ENCODE measurements at places on chromosomes 16 and 17. TPM values are rescaled to one million over a fixed set of nuclear protein-coding genes. Genes with fewer than 3 reads are reported as not detected.

Gene SEZ6L2
- total RNA-seq = 2.4 TPM

Gene PYDC1
- total RNA-seq = not detected

Gene DNAH9
- total RNA-seq = not detected

Gene MARVELD3
- total RNA-seq = not detected

Gene TMEM98
- 83.6 TPM for total RNA-seq

Gene DNASE1L2
- 1.0 TPM for total RNA-seq

Gene C1QTNF8
- total RNA-seq = not detected

Gene EMP2
- 18.3 TPM for total RNA-seq

Gene PITPNM3
- total RNA-seq = 0.76 TPM

Gene FOXN1
- total RNA-seq = not detected

Gene GUCY2D
- not detected for total RNA-seq

Gene CNGB1
- not detected for total RNA-seq

GRCh38 chr16:77085981-77086380 lies 105.0 kb upstream of the MON1B start:
- no peak for DNase-seq

- no peak for DNase-seq
These were observed 5.0 kb downstream of the NOG start for GRCh38 chr17:56598466-56598865.

- no peak for DNase-seq
These were observed 27.1 kb upstream of the JPH3 start for GRCh38 chr16:87575027-87575804.

GRCh38 chr17:60959011-60959410 lies 281.4 kb downstream of the BCAS3 start:
- no peak for DNase-seq

- peak; percentile 42 for DNase-seq
These were observed 1.9 kb downstream of the CALB2 start for GRCh38 chr16:71360378-71360777.

GRCh38 chr17:82301916-82302567 lies 15.4 kb downstream of the CD7 start:
- no peak for DNase-seq

DNA sequence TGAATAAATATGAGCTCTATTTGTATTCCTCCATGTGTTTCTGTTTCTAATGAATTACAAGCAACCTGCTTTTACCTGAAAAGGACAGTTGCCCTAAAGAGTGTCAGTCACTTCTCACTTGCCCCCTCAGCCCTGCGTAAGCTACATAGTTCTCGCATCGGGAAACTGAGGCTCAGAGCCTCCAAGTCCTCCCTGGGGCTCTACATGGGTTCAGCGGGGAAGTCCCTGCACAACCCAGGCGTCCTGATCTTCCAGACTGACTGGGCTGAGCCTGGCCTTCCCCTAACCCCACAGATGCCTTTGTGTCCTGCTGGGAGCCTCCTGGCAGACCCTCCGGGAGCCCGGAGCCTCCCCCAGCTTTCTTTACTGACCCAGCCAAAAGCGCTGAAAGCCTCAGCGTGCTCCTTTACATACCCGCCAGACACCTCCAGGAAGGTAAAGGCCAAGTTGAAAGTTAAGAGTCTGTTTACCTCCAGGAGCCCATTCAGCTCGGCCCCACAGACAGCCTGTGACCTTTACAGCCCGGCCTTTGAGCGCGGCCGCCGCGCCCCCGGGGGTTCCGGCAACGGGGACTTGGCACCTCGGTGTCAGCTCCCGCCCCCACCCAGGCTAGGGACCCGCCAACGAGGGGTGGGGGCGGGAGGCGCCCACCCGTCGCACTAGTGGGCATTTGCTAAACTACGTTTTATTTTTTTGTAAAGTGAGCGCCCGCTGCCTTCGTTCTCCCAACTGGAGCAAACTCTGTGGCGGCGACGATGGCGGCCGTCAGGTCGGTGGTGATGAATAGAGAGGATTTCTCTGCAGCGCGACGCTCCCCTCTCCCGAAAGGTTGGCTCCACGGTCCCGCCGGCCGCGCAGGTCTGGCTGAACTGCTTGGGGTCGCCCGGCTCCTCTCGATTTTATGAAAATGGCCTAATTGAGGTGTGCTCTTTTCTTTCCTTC lies 4.4 kb upstream of the HOXB13 start:
- DNase-seq = no peak

DNA sequence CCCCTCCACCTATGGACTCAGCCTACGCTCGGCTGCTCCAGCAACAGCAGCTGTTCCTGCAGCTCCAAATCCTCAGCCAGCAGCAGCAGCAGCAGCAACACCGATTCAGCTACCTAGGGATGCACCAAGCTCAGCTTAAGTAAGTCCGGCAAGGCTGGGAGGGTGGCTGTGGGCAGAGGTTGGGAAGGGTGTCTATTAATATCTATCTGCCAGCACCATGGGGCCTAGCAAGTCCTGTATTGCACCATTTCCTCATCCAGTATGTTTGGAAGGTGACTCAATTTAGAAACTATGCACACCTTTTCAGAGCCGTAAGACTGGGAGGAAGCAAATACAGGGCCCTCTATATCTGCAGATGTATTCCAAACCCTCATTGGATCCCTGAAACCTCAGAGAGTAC lies 45.0 kb upstream of the ARHGAP44 start:
- no peak for DNase-seq

DNA sequence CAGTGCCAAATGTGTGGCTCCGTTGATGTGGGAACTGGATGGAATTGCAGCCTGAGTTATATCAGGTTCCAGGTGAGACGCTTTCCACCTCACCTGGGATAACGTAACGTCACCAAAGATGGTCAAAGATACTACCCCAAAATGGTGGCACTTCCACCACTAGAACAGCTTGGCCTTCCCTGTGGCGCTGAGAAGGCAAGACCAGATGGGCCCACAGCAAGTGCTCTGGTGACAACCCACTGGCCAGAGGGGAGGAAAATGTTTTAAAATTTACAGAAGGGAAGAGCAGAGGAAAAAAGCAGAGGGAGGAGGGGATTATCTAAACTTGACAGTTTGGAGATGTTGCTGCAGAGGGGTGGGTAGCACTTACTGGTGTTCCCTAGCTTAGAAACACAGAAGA lies 7.5 kb upstream of the ITGA2B start:
- no peak for DNase-seq

DNA sequence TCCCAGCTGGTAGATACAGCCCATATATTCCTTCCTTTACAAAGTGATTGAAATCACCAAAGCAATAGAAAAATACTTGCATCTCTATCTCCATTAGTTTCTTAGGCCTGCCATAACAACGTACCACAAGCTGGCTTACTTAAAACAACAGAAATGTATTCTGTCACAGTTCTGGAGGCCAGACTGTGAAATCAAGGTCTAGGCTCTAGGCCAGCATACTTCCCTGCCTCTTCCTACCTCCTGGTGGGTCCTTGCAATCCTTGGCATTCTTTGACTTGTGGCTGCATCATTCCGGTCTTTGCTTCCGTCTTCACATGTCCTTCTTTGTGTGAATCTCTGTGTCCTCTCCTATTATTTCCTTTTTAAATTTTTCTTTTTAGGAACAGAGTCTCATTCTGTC lies 62.5 kb downstream of the ERCC4 start:
- DNase-seq = no peak

- DNase-seq = no peak
These were observed 7.8 kb downstream of the TTC19 start for GRCh38 chr17:16007439-16007838.

GRCh38 chr16:7644176-7644575 lies 311.5 kb downstream of the RBFOX1 start:
- DNase-seq = no peak

DNA sequence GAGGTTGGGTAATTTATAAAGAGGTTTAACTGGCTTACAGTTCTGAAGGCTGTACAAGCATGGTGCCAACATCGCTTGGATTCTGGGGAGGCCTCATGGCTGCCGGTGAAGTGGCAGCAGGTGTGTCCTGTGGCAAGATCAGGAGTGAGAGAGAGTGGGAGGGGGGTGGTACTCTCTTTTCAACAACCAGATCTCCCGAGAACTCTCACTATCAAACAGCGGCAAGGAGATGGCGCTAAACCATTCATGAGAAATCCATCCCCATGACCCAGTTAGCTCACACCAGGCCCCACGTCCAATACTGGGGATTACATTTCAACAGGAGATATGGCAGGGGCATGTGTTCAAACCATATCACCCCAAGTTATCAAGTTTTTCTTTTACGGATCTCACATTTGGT lies 44.0 kb upstream of the CBX4 start:
- no peak for DNase-seq

DNA sequence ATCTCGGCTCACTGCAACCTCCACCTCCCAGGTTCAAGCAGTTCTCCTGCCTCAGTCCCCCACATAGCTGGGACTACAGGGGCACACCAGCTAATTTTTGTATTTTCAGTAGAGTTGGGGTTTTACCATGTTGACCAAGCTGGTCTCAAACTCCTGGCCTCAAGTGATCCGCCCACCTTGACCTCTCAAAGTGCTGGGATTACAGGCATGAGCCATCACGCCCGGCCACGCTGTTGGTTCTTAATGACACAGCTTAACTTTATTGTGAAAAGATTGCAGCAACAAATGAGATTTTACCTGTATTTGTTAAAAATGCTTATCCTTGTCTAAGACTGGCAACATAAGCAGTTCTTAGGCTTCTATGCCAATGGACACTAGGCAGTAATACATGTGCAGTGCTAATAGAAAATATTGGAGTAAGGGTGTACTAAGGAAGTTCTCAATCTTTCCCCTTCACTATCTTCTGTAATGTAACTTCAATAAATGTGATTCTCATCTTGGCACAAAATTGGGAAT lies 2.9 kb downstream of the UBB start:
- DNase-seq = no peak

DNA sequence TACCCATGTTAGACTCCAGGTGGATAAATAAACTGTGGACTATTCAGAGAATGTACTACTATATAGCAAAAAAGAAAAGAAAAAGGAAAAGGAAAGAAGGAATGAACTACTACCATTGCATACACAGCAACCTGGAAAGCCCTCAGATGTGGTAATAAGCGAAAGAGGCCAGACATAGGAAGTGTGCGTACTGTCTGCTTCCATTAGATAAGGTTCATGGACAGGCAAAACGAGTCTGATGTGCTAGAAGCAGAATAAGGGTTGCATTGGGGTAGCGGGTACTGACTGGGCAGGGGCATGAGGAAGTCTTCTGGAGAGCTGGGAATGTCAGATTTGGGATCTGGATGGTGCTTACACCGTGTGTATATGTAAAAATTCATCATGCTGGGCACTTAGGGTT lies 21.8 kb downstream of the CLEC16A start:
- DNase-seq = peak; percentile 47

- DNase-seq = no peak
These were observed 10.1 kb downstream of the TK2 start for GRCh38 chr16:66539623-66540469.

GRCh38 chr16:75296606-75297005 lies 45.2 kb upstream of the BCAR1 start:
- DNase-seq = peak; percentile 86

DNA sequence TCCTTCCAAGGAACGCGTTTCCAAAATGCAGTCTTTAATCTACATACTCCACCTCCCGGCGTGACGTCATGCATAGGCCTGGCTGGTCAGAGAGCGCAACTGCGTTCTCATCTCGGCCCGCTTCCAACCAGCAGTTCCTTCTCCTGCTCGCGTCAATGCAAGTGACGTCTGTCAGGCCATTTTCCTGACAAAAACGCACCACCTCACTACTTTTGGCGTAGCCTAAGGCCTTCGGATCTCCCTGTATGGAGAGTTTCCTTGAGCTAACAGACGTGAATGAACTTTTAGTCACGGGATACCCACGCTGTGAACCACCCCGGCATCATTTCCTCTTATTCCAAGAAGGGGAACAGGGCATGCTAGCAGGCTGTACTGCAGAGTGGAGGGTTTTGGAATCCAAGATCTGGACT lies 25.0 kb downstream of the TEX14 start:
- DNase-seq = peak; percentile 76

GRCh38 chr17:63001689-63002394 lies 35.8 kb downstream of the TANC2 start:
- no peak for DNase-seq

DNA sequence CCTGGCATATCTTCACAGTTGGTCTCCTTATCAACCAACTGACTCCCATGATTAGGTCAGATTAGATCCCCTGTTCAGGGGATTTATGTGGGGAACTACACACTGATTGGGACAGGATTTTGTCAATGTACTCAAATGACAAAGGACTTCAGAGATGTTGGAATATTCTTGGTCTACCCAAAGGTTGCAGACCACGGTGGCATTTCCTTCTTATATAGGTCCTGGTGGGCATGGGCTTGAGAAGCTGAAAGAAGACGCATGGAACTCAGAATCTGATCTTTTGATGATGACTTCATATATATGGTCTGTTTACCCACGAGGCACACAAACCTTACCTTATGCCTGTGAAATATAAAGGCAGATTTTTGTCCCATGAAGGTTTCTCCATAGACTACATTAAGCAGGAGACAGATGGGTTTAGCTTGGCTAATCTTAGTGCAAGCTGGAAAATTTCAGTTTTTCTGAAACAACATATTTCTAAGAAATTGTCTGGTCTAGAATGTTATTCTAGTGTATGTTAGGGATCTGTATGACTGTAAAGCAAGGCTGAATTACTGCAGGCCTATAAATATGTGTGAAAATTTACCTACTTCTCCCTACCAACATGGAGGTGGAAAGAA lies 33.5 kb downstream of the HLF start:
- no peak for DNase-seq

DNA sequence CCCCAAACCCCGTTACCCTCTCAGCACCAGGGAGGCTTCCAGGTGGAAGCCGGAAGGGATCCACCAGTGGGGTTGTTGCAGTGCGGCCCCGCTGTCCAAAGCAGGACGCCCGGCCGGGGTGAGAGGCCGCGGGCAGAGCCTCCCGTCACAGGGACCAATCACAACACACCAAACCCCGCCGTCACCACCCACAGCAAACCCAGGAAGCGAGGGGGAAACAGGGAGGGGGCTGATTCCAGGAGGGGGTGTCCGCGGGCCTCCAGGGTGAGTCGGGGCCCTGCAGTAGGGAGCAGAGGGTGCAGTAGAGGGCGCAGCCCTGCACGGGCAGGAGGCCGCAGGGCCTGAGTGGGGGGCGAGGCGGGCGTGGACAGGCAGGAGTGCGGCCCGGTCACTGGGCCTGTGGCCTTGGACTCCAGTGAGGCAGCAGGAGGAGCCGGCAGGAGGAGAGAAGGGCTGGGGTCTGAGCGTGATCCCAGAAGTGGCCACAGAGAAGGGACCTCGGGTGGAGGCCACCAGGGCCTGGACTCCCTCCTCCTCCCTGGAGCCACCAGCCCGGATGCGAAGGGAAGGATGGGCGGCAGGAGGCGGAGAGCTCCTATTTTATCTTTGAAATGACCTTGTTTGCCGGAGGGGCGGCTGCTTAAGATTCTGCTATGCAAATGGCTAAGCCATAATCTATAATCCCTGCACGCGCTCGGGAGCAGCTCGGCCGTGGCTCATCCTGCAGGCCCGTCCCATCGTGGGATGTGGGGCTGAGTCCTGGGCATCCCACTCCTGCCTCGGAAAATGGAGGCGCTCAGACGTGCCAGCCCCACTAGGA lies 41.5 kb downstream of the ZFPM1 start:
- no peak for DNase-seq

DNA sequence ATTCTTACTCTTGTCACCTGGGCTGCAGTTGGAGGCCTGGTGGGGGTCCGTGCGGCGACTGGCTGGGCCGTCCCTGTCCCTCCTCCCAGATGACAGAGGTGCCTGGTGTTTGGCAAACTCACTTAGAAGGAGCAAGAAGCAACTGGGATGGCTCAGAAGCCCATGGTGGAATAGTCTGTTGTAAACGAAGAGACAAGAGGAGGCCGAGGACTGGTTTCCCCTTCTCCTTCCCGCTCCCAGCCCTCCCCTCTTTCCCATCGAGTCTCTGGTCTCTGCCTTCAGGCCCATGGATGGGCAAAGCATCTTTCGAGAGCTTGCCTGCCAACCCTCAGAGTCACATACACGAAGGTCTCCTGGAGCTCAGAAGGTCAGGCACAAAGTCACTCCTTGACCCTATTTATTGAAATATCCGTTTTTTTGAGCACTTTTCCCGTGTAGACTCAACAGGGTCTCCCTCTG lies 364.4 kb downstream of the SEC14L1 start:
- no peak for DNase-seq
